ENCODE measurements at places on chromosomes 1 and 21.

GRCh38 chr21:45615145-45615711 is 28.3 kb upstream of the PCBP3 start:
- DNase-seq, result peak; percentile 58

- no peak for DNase-seq
Observed at GRCh38 chr1:30274173-30274970, 449.0 kb downstream of the MATN1 start.

- no peak for DNase-seq
Observed at GRCh38 chr1:190376044-190376443, 101.6 kb downstream of the BRINP3 start.

GRCh38 chr1:241482761-241483250 is 36.7 kb downstream of the FH start:
- DNase-seq, result no peak

- no peak for DNase-seq
Observed at GRCh38 chr1:43309405-43310025, 8.7 kb downstream of the TIE1 start.

All from stimulated activated CD8-positive, alpha-beta memory T cell treated with anti-CD3 and anti-CD28 coated beads, Interleukin-7, amount 100 ng/mL, for 1 hour (primary cell).